Left renal cortex interstitium (tissue), 4 donors: ENCODE measurements at places on chromosomes 16 and 17.

- no peak for DNase-seq
Measured at GRCh38 chr16:70522216-70523075, 908 bp downstream of the COG4 start.

DNA sequence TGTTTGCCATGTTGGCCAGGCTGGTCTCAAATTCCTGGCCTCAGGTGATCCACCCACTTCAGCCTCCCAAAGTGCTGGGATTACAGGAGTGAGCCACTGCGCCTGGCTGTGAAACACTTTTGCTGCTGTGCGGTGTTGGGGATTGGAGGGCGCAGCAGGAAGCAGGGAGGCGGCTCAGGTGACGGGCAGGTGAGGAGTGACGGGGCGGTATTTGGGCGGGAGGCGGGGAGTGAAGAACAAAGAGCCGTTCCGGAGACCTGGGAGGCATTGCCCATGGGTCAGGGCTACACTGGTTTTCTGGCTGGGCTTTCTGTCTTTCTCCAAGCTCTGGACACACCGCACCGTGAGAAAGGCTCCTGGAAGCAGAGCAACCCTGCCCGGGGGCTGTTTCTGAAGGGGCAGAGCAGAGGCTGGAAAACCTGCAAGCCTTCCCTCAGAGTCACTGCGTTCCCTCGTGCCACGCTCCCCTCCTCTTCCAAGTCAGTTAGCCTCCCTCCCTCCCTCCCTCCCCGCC lies 22.1 kb downstream of the CRISPLD2 start:
- no peak for DNase-seq

DNA sequence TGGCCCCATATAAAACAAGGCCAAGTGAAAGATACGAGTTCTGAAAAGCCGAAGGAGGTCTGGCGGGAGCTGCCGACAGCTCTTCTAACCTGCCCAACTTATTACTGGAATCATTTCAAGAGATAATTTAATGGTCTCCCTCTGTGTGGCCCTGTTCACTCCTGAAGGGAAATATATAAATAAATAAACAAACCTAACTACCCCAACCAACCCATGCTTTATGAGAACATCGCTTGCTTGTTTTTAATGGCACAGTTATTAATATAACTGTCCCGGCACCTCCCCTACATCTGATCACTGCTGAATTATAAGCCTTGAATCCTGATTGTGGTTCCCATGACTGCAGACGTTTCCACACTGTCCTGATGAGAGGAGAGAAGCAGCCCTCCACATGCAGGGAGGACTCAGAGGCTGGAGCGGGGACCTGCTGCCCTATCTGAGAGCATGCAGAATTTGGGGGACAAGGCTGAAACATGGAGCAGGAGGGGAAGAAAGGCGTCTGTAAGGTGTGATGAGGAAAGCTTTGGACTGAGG lies 22.2 kb downstream of the CDK5RAP3 start:
- DNase-seq: no peak

GRCh38 chr16:68468842-68469241 lies 20.5 kb upstream of the SMPD3 start:
- DNase-seq: no peak

- DNase-seq: no peak
Measured at GRCh38 chr17:12664894-12665262, 812 bp upstream of the MYOCD start.

- DNase-seq: no peak
Measured at GRCh38 chr16:27323781-27324561, 10.2 kb downstream of the IL4R start.

GRCh38 chr16:85553436-85554113 lies 59.5 kb upstream of the GSE1 start:
- no peak for DNase-seq
